ENCODE measurements at places on chromosomes 2 and 18.

DNA sequence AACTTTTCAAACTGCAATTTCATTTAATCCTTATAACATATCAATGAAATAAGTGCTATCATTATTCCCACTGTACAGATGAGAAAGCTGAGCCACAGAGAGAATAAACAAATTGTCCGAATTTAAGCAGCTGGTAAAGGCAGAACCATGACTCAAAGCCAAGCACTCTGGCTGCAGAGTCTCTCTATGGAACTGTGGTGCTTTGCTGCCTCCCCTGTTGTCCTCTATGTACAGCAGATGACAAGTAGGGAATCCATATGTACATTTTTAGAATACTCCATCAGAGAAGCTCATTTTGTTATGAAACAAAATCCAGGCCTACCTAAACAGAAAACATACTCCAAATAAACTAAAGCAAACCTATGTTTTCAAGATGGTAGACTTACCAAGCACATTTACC, 45.1 kb downstream of the FARSB start:
- DNase-seq = no peak

DNA sequence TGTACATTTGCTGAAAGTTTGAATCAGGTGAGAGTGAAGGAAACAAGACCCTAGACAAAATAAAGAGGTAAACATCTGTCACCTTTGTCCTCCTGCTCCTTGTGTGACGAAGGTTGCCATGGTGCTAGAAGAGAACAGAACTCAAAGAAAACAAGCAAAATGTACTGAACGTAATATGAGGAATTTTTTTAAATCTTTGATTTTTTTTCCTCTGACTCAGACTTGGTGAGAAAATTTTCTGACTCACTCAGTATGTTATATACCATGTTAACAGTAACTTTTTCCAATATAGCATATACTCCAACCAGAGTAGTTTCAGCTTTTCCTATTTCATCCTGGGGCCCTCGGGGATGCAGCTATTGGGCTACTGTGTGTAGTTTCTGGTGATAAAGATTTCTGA, 2114.6 kb upstream of the PIK3C3 start:
- DNase-seq = no peak

DNA sequence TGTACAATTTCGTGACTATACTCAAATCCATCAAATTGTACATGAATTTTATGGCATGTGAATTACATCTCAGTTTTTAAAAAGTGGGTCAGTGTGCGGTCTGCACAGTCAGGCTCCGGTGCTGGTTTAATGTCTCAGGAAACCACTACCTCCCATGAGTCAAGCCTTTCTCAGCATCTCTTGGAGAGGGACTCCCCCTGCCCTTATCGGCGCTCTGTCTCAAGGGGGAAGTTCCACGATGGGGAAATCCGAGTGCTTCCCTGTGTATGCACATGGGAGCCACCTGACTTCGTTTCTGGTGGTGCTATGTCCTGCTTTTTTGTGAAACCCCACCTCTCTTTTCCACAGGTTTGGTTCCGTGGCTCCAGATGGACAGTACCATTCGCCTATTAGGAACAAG, 72.5 kb downstream of the ACOXL start:
- peak; percentile 37 for DNase-seq

DNA sequence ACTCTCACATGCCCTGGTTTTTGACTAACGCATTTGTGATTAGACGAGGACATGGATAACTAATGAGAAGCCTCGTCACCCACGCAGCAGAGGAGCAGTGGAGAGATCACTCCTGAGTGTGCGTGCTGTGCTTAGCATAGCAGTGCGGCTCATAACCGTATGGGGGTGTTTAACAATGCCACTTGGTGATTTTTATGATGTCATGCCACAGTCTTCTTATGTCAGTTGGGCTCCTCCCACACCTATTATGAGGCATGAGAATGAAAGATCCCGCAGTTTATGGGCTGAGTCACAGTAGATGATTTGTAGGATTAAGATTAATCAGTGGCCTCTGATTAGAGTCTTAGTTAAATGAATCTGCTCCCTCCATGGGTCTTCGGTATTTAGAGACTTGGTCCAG, 2.5 kb upstream of the SMIM21 start:
- no peak for DNase-seq

GRCh38 chr2:219010873-219011272, 17.7 kb upstream of the CRYBA2 start:
- DNase-seq = no peak

GRCh38 chr18:41972067-41972925, 17.3 kb downstream of the PIK3C3 start:
- no peak for DNase-seq

- DNase-seq = no peak
Measured at GRCh38 chr2:171469176-171469575, 35.1 kb downstream of the DCAF17 start.

DNA sequence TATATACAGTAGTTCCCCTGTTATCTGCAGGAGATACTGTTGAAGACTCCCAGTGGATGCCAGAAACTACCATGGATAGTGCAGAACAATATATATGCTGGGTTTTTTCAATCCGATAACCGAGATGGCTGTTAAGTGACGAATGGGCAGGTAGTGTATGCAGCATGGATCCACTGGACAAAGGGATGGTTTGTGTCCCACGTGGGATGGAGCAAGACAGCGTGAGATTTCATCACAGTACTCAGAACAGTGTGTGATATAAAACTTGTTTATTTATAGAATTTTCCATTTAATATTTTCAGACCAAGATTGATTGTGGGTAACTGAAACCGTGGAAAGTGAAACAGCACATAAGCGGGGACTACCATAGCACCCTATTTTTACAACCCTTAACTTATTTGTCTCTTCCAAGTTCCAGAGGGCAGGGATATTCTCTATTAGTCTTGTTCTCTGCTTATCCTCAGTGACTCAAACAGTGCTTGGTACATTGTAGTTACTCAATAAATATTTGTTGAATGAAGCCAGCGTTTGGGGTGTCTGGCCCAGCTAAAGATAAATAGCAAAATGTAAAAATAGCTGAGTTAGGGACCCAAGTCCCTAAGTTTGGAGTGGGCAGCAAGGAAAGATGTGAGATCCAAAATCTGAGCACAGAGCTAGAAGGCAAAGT, 50.0 kb downstream of the RHBDD1 start:
- DNase-seq = no peak

DNA sequence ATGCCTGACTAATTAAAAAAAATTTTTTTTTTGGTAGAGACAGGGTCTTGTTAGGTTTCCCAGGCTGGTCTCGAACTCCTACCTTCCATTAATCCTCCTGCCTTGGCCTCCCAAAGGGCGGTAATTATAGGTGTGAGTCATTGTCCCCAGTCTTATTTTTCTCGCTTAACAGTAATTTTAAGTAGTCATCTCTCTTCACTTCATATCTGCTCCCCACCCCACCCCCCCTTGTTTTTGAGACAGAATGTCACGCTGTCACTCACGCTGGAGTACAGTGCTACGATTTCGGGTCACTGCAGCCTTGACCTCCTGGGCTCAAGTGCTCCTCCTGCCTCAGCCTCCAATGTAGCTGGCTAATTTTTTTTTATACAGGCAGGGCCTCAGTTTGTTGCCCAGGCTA, 27.7 kb downstream of the RAB10 start:
- DNase-seq = no peak

- no peak for DNase-seq
Measured at GRCh38 chr2:37920570-37920969, 4.5 kb upstream of the RMDN2 start.

DNA sequence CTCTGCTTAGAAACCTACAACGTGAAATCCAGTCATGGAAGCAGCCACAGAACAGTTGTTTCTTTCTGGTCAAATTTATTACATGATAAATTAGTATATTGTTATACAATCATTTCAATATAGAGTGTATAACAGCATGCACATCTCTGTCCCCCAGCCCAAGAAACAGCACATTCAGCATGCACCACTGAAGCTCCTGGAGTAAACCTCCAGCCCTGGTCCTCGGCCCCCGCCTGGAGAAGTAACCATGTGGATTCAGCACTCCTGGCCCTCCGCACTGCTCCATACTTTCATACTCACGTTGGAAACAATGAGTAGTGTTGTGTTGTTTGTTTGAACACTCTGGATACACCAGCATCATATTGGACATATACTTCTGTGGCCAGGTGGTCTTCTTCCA, 15.3 kb upstream of the ID2 start:
- DNase-seq = no peak

DNA sequence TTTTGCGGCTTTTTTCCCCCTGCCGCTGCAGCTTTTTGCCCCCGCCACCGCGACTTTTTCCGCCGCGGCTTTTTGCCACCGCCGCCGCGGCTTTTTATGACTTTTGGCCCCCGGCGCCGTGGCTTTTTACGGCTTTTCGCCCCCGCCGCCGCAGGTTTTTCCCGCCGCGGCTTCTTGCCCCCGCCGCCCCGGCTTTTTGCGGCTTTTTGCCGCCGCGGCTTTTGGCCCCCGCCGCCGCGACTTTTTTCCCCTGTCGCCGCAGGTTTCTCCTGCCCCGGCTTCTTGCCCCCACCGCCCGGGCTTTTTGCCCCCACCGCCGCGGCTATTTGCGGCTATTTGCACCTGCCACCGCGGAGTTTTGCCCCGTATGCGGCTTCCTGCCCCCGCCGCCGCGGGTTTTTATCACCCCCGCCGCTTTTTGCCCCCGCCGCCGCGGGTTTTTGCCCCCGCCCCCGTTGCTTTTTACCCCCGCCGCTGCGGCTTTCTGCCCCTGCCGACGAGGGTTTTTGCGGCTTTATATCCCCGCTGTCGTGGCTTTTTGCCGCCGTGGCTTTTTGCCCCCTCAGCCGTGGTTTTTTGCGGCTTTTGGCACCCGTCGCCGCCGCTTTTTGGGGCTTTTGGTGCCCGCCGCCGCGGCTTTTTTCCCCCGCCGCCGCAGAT, 2750.9 kb downstream of the RPIA start:
- DNase-seq = no peak

DNA sequence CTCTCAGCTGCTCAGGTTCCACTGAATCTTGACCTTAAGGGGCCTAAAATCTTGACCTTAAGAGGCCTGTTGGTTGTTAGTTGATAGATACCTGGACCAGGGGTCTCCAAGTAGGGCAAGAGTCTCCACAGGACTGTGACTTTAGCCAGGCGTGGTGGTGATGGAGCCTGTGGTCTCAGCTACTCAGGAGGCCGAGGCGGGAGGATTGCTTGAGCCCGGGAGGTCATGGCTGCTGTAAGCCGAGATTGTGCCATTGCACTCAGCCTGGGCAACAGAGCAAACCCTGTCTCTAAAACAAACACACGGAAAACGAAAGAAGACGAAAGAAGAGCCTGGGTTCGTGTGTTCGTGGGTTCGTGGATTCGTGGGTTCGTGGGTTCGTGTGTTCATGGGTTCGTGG, 120.2 kb upstream of the CTDP1 start:
- no peak for DNase-seq

- DNase-seq = no peak
Measured at GRCh38 chr2:234686088-234686890, 189.4 kb upstream of the ARL4C start.
